ENCODE measurements at places on chromosomes 1 and 21. TPM values are rescaled to one million over a fixed set of nuclear protein-coding genes. Genes with fewer than 3 reads are reported as not detected.

RHBDL2 gene
- total RNA-seq, result 0.39 TPM

HSD11B1 gene
- 16.5 TPM for total RNA-seq

LDLRAD1 gene
- total RNA-seq, result not detected

LEMD1 gene
- total RNA-seq, result not detected

CD53 gene
- not detected for total RNA-seq

ZNF670 gene
- total RNA-seq, result 3.3 TPM

IL10 gene
- total RNA-seq, result not detected

RGS18 gene
- not detected for total RNA-seq

SPRR1B gene
- total RNA-seq, result not detected

LRRC3 gene
- 1.2 TPM for total RNA-seq

AHDC1 gene
- total RNA-seq, result 8.1 TPM

GBP3 gene
- total RNA-seq, result 17.3 TPM

SPATA1 gene
- 1.8 TPM for total RNA-seq

SLC35F3 gene
- not detected for total RNA-seq

MYBPH gene
- 0.39 TPM for total RNA-seq

TEKT2 gene
- total RNA-seq, result not detected

PPFIA4 gene
- total RNA-seq, result 7.0 TPM

ASTN1 gene
- not detected for total RNA-seq

HMCN1 gene
- 15.4 TPM for total RNA-seq

All from subcutaneous preadipocyte (primary cell).